ENCODE measurements at places on chromosomes 4 and X.
A peak's percentile ranks its signal among the peaks of the same experiment; 100 is the strongest.

- no peak for DNase-seq
These were observed 87.0 kb upstream of the FAT1 start for GRCh38 chr4:186810613-186811150.

- DNase-seq: peak; percentile 54
These were observed 28.4 kb upstream of the SLITRK4 start for GRCh38 chrX:143664302-143664701.

GRCh38 chr4:106628586-106629267 is 260.1 kb upstream of the GIMD1 start:
- peak; percentile 45 for DNase-seq

- no peak for DNase-seq
These were observed 35.4 kb upstream of the PDLIM5 start for GRCh38 chr4:94416335-94416734.

DNA sequence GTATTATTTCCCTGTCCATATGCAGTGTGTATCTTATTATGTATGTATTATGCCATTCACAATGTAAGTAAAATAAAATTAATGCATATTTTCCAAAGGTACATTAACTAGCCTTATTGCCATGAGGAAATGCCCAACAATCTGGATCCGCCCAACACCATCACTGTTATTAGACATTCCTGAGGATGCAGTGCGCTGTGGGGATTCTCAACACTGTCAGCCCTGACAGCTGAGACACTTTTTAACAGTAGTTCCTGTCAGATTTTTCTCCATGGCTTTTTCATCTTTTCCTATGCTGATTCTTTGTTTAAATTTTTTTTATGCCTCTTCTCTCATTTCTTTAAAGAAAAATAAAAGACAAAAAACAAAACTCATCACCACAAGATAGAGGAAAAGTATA is 1632.9 kb upstream of the PABPC4L start:
- DNase-seq: no peak

DNA sequence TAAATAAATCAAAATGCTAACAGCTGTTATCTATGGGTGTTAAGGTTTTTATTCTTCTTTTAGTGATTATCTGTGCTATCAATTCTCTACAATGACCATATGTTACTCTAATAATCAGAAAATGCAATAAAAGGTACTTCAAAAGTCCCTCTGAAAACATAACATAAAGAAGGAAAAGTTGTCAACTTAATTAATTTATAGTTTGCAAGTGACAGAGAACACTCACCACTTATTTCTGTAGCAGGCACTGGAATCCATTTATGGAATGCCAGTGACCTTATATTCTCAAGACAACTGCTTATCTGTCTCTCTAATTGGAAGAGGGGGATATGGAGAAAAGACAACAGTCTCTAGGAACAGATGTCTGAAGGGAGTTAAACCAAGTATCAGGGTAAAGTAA is 25.6 kb upstream of the PLS3 start:
- no peak for DNase-seq

- peak; percentile 85 for DNase-seq
These were observed 95.1 kb downstream of the USP9X start for GRCh38 chrX:41180194-41180908.

DNA sequence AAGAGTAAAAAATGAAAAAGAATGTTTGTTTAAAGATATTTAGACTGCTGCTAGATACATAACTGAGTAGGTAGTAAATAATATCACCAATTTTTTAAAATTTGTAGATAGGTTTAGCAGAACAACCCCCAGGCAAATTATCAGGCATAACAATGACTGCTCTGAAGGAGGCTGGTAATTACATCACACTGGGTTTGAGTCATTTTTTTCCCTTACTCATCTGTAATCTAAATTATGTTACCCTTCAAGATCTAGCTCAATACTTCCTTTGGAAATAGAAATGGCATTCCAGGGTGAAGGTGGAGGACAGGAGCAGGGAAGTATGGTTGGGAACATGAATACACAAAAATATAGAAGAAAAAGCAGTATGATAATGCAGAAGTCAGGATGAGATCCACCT is 431.6 kb upstream of the MAOA start:
- DNase-seq: no peak

- no peak for DNase-seq
These were observed 355.1 kb upstream of the PABPC5 start for GRCh38 chrX:91079342-91080114.

- no peak for DNase-seq
These were observed 38.2 kb downstream of the AFF2 start for GRCh38 chrX:148538582-148538981.

DNA sequence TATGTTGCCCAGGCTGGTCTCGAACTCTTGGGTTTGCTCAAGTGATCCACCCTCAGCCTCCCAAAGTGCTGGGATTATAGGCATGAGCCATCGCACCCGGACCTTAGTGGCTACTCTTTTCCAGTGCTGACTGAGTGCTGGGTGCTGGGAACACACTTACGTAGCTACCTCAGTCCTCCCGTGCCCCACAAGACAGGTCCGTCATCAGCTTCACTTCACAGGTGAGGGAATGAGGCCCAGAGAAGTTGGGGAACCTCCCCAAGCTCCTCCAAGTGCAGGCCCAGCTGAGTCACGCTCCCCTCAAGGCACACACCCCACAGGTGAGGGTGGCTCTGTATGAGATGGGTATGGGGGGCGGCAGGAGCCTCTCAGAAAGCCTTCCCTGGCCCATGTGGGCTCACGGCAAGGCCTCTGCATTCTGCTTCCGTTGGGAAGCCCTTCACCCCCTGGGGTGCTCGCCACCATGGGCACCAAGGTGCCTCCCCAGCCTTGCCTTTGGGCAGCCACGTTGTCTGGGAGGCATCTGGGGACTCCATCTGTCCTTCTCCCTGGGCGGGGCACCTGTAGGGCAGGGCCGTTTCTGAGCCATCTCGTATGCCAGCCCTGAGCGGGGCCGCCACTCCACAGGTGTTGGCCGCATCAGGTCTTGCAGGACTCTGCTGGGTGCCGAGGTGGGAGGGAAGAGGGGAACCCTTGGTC is 28.4 kb downstream of the NSG1 start:
- no peak for DNase-seq

Measured in adipocyte (in vitro differentiated cells).